Thyroid gland (tissue), 4 donors: ENCODE measurements at places on chromosomes 3 and 15. TPM values are rescaled to one million over a fixed set of nuclear protein-coding genes. Genes with fewer than 3 reads are reported as not detected.

- no peak overlapping the region for H3K4me3 ChIP-seq
- H3K4me1 ChIP-seq: no peaks in the 10 kb centered on the region
- no peaks in the 10 kb centered on the region for H3K36me3 ChIP-seq
- no peaks in the 10 kb centered on the region for H3K27me3 ChIP-seq
- DNase-seq: no peak
These were observed 90.0 kb downstream of the FBLN2 start for GRCh38 chr3:13638927-13639326.

DNA sequence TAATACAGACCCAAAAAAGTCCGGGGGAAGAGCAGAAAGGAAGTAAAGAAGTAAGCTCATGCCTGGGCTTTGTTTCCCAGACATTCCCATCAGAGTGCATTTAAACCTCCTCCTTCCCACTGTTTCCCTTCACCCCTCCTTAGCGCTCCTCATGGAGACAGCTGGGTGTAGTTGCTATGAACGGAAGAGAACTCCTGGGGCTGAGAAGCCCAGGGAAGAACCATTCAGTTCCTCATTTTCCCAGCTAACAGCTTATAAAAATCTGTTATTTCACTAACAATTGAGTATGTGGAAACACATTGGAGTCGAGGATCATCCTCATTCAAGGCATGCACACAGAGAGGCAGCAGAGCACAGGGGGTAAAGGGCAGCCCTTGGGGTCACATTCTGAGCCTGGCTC is 299.3 kb downstream of the SHQ1 start:
- H3K4me3 ChIP-seq: no peak overlapping the region
- no peaks in the 10 kb centered on the region for H3K36me3 ChIP-seq
- DNase-seq: no peak
- no peaks in the 10 kb centered on the region for H3K27me3 ChIP-seq
- H3K4me1 ChIP-seq: no peaks in the 10 kb centered on the region
- no peak overlapping the region for H3K27ac ChIP-seq

GRCh38 chr3:165254812-165255211 is 58.6 kb upstream of the SLITRK3 start:
- no peak for DNase-seq
- no peaks in the 10 kb centered on the region for H3K27me3 ChIP-seq
- no peak overlapping the region for H3K4me3 ChIP-seq
- H3K4me1 ChIP-seq: no peaks in the 10 kb centered on the region
- H3K27ac ChIP-seq: no peak overlapping the region
- H3K36me3 ChIP-seq: no peaks in the 10 kb centered on the region

DNA sequence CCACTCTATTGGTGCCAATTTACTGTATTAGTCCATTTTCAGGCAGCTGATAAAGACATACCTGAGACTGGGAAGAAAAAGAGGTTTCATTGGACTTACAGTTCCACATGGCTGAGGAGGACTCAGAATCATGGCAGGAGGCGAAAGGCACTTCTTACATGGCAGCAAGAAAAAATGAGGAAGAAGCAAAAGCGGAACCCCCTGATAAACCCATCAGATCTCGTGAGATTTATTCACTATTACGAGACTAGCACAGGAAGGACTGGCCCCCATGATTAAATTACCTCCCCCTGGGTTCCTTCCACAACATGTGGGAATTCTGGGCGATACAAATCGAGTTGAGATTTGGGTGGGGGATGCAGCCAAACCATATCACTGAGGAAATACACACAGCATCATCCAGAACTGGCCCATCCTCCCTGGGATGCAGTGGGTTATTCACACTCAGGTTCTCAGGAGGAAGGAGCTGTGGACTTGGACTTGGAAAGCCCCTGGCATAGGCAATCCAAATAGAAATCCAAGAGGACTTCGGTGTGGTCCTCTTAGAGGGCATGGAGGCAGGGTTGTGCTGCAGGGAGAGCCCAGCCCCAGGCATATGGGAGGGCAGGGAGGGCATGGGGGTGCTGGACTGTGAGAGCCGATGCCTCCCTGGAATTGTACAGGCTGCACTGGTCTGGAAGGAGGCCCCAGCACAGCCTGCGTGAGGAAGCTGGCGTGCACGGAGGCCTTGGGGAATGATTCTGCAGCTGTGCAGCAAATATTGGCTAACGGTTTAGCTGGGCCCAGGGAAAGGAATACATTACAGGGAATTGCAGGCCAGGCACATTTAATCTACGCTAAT is 62.9 kb downstream of the EFCAB12 start:
- H3K36me3 ChIP-seq: no peaks in the 10 kb centered on the region
- DNase-seq: no peak
- H3K4me3 ChIP-seq: no peak overlapping the region
- no peaks in the 10 kb centered on the region for H3K4me1 ChIP-seq
- no peaks in the 10 kb centered on the region for H3K27me3 ChIP-seq

DNA sequence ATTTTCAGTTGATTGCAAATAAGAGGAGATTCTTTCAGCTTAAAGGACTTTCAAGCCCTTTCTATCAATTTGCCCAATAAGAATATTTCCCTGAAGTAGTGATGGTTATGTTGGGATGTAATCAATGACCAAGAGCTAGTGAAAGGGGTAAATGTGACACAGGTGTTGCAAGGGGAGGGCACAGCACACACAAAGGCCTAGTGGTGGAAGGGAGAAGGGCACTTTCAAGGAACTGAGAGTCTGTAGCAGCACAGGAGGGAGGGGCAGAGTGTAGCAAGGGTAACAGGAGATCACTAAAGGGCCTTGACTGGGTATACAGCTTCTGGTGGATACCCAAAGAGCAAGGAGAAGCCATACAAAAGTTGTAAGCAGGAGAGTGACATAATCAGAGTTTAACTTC is 217.8 kb upstream of the ARHGEF26 start:
- DNase-seq: no peak
- H3K27ac ChIP-seq: no peak overlapping the region
- H3K4me3 ChIP-seq: no peak overlapping the region
- no peaks in the 10 kb centered on the region for H3K27me3 ChIP-seq

SLCO2A1 gene
- 26.0 TPM for total RNA-seq

CTXN2 gene
- total RNA-seq: not detected
